ENCODE measurements at places on chromosomes 4 and X. TPM values are rescaled to one million over a fixed set of nuclear protein-coding genes. Genes with fewer than 3 reads are reported as not detected.

GRCh38 chrX:153981231-153981630 lies 8.7 kb downstream of the TMEM187 start:
- no peaks in the 10 kb centered on the region for H3K36me3 ChIP-seq
- no peak overlapping the region for H3K4me3 ChIP-seq
- DNase-seq, result no peak
- peaks cover 21% of the 10 kb centered on the region for H3K4me1 ChIP-seq

DNA sequence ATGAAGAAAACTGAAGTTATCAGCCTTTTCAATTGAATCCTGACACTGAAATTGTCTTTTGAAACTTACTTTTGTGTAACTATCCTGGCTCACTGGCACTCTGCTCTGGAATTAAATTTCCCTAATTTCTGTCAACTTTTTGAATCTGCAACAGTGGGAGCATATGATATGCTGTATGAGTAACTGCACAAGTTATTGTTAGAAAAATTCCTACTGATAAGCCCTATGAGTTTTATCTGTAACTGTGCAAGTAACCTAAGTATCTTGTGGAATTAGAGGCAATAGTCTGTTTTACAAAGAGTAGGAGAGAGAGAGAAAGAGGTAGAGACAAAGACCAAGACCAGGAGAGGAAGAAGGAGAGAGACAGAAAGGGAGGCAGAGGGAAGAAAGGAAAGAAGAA lies 9.2 kb upstream of the HPGD start:
- no peak overlapping the region for H3K4me3 ChIP-seq
- no peak for DNase-seq

Gene YY2
- total RNA-seq, result 1.4 TPM

- H3K4me3 ChIP-seq, result no peak overlapping the region
- DNase-seq, result no peak
- H3K36me3 ChIP-seq, result no peaks in the 10 kb centered on the region
- no peak overlapping the region for H3K27ac ChIP-seq
Observed at GRCh38 chr4:155559915-155560314, 106.7 kb upstream of the GUCY1A1 start.

DNA sequence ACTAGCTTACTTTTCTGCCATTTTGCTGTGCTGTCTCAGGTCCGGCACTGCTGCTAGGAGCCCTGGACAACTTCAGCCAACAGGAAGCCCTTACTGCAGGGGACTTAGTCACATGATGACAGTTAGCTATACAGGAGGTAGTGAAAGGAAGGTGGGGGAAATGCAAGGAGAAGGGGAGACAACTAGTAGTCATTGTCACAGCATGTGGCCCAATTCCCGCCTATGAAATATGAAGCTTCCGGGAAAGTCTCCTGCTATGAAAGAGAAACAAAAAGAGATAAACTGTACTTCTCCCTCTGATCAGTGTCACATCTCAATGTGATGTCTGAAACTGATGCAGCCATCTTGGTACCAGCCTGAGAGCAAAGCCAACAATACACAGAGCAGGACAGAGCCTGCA lies 71.6 kb downstream of the AMELX start:
- no peak overlapping the region for H3K27ac ChIP-seq
- no peak for DNase-seq
- no peak overlapping the region for H3K4me3 ChIP-seq
- H3K27me3 ChIP-seq, result no peaks in the 10 kb centered on the region

DNA sequence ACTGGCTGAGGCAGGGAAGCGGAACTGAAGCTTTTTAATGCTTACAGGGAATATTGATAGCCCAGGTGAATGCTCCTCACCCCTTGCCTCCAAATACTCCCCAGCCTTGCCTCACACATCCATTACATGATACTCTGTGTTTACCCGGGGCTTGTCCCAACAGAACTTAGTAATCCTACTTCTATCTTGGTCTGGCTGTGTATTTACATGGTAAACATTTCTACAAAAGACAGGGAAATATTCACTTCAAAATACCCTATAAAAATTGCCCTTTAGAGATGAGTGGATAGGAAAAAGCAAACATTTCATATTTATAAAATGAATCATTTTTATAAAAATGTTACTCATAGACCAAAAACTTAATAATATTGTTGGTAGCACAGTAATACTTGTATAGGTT lies 120.1 kb downstream of the NHS start:
- H3K4me1 ChIP-seq, result no peaks in the 10 kb centered on the region
- no peak for DNase-seq
- H3K27me3 ChIP-seq, result peaks cover 4% of the 10 kb centered on the region
- H3K27ac ChIP-seq, result no peak overlapping the region

Gene TEX13C
- total RNA-seq, result not detected

DNA sequence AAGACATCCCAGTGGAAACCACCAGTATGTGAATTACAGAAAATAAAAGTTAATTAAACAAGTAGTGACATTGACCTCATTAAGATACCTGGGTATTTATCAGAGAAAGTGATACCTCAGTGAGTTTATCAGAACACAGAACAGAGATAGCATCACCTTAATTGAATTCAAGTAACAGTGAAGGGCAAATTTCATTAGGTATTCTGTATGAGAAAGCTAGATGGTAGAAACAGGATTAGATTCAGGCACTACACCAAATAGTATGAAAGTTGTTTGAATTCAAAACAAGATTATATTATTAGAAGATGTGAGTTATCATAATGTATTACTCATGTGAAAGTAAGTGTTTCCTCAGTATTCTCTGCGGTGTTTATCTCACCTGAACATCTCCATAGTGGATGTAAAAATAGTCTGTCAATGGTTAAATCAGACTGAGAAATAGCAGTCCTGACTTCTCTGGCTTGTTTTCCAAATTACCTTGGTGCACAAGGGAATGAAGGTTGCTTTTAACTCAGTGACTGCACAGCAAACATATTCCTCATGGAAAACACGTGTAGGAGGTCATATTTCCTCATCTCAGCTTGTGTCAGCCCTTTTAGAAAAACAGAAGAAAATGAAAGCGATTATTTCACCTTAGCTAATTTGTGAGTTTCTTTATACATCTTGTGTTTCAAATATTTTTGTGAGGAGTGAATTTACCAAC lies 79.9 kb upstream of the PCDH18 start:
- no peaks in the 10 kb centered on the region for H3K36me3 ChIP-seq
- no peak overlapping the region for H3K27ac ChIP-seq
- no peak overlapping the region for H3K4me3 ChIP-seq
- H3K4me1 ChIP-seq, result no peaks in the 10 kb centered on the region
- DNase-seq, result no peak

DNA sequence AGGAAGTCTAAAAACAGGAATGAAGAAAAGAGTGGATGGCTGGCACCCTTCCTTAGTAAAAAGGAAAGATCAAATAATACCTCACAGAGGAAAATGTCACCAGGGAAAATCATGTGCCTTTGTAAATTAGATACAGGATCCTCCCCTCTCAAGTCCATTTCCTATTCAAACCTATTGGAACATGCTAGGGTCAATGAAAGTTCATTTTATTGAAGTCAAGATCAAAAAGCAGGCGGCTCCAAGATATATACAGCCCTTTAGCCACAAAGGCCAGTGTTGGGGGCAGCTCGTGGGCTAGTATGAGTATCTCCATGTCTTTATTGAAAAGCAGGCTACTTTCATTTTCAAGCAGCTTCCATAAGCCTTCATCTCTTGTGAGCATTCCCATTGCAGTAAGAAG lies 141.1 kb downstream of the QDPR start:
- no peaks in the 10 kb centered on the region for H3K4me1 ChIP-seq
- DNase-seq, result no peak
- H3K27me3 ChIP-seq, result no peaks in the 10 kb centered on the region
- no peak overlapping the region for H3K27ac ChIP-seq
- H3K36me3 ChIP-seq, result no peaks in the 10 kb centered on the region

DNA sequence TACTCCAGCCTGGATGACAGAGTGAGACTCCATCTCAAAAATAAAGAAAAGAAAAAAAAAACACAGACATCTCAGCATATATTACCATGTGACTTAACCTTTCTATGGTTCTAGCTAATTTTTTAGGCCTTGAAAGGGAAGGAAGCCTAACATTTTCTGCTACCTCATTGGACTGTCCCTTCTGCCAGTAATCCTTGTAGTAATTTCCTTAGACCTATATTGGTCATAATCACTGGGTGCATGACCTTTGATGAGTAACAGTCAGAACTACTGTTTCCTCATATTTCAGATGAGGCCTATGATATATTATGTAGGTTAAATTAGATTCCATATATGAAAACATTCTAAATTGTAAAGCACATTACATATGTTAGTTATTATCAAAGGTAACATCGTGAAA lies 9.6 kb downstream of the XIAP start:
- H3K27me3 ChIP-seq, result no peaks in the 10 kb centered on the region
- H3K4me3 ChIP-seq, result no peak overlapping the region
- H3K27ac ChIP-seq, result peak overlapping the region; percentile 38
- H3K4me1 ChIP-seq, result peaks cover 24% of the 10 kb centered on the region

- no peak for DNase-seq
- no peaks in the 10 kb centered on the region for H3K27me3 ChIP-seq
- no peak overlapping the region for H3K27ac ChIP-seq
- no peak overlapping the region for H3K4me3 ChIP-seq
- no peaks in the 10 kb centered on the region for H3K36me3 ChIP-seq
Observed at GRCh38 chrX:133364865-133365264, 50.4 kb downstream of the GPC4 start.

DNA sequence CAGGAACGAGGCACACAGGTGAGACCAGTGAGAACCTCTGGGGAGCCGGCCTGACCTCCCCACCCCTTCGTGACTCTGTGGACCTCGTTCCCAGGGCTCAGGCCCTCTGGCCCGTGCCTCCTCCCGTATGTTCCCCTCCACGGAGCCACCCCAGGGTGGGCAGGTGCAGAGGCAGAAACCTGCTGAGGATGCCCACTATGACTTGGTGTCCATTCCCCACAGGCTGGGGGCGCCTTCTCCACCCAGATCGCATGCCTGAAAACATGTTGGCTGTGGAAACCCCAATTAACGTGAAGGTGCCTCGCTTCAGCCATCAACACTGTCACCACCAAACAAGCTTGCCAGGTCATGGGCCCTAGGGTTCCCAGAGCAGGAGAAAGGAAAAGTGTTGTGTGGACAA lies 27.0 kb downstream of the BLOC1S4 start:
- peaks cover 20% of the 10 kb centered on the region for H3K4me1 ChIP-seq
- no peak overlapping the region for H3K4me3 ChIP-seq
- no peak overlapping the region for H3K27ac ChIP-seq
- H3K27me3 ChIP-seq, result no peaks in the 10 kb centered on the region

- no peaks in the 10 kb centered on the region for H3K27me3 ChIP-seq
- H3K4me3 ChIP-seq, result no peak overlapping the region
- peak; percentile 28 for DNase-seq
- H3K27ac ChIP-seq, result no peak overlapping the region
- H3K36me3 ChIP-seq, result no peaks in the 10 kb centered on the region
Observed at GRCh38 chrX:139881572-139881971, 51.3 kb downstream of the ATP11C start.
